A549 treated with CORT108297 at 1 μM for 4 hours (cell line): ENCODE measurements at places on chromosomes 7 and 10. TPM values are rescaled to one million over a fixed set of nuclear protein-coding genes. Genes with fewer than 3 reads are reported as not detected.

Gene TRPV6
- total RNA-seq: not detected in 5 replicates

Gene PTF1A
- not detected in 5 replicates for total RNA-seq

Gene NUDT13
- 2.5 to 3.4 TPM (median 3.0 TPM) in 5 replicates for total RNA-seq

Gene AOAH
- 0.10 TPM in 1 of 5 replicates, not detected in the others for total RNA-seq

Gene CYP26A1
- 2.1 to 3.1 TPM (median 2.9 TPM) in 5 replicates for total RNA-seq

Gene SFRP4
- 3.3 to 4.1 TPM (median 3.7 TPM) in 5 replicates for total RNA-seq

Gene PLEKHS1
- 0.03 to 0.09 TPM (median 0.07 TPM) in 4 of 5 replicates, not detected in the other for total RNA-seq

Gene OGA
- 64.1 to 85.5 TPM (median 67.9 TPM) in 5 replicates for total RNA-seq

Gene SP4
- 0.87 to 1.4 TPM (median 1.2 TPM) in 5 replicates for total RNA-seq

Gene CACNB2
- total RNA-seq: 0.05 TPM in 1 of 5 replicates, not detected in the others

Gene ANXA8
- 28.8 to 40.9 TPM (median 33.6 TPM) in 5 replicates for total RNA-seq

Gene CNNM1
- 17.7 to 23.1 TPM (median 22.1 TPM) in 5 replicates for total RNA-seq

Gene IDI2
- 0.06 TPM in 1 of 5 replicates, not detected in the others for total RNA-seq

Gene EZH2
- 21.1 to 25.4 TPM (median 22.2 TPM) in 5 replicates for total RNA-seq

Gene RAB19
- not detected in 5 replicates for total RNA-seq

Gene SH2D4B
- 0.03 to 0.07 TPM (median 0.05 TPM) in 3 of 5 replicates, not detected in the others for total RNA-seq

Gene TDRD1
- total RNA-seq: not detected in 5 replicates

Gene CHRM2
- not detected in 5 replicates for total RNA-seq

Gene RARRES2
- not detected in 5 replicates for total RNA-seq

Gene GCK
- total RNA-seq: not detected in 5 replicates

Gene TMEM130
- total RNA-seq: 0.26 to 0.43 TPM (median 0.36 TPM) in 5 replicates

Gene PARP12
- 22.0 to 27.3 TPM (median 23.2 TPM) in 5 replicates for total RNA-seq

Gene DPP6
- total RNA-seq: not detected in 5 replicates

Gene OR2A1
- total RNA-seq: not detected in 5 replicates

Gene PNLIPRP3
- total RNA-seq: 0.03 TPM in 1 of 5 replicates, not detected in the others

Gene HOXA13
- total RNA-seq: 1.6 to 2.1 TPM (median 1.9 TPM) in 5 replicates

Gene SPDYE1
- total RNA-seq: not detected in 5 replicates

Gene CYP2E1
- 0.14 to 0.39 TPM (median 0.25 TPM) in 5 replicates for total RNA-seq
